Activated B cell treated with CpG ODN at 0.5 μM for 24 hours (primary cell): ENCODE measurements at places on chromosomes 3 and 15.

DNA sequence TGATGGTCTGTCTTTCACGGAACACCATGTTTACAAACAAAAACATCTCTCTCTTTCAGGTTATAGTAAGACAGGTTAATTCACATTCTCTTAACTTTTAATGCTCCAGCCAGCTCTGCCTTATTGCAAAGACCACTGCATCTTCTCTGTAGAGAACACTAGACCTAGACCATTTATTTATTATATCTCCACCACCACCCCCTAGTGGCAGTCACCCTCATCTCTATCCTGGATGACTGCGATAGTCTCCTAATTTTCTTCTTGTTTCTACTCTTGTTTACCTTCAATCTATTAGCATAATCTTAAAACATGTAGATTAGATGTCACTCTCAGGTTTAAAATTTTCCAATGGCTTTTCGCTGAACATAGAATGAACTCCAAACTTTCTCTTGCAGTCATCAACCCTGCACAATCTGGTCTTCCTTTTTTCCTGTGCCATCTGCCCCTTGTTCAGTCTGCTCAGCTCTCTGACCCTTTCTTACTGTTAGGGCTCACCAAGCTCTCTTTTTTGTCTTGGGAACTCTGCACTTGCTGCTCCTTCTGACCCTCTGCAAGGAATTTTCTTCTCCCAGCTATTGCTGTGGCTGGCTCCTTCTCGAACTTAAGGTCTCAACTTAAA lies 155.6 kb downstream of the SQOR start:
- peaks cover 13% of the 10 kb centered on the region for H3K27me3 ChIP-seq
- no peak overlapping the region for H3K4me3 ChIP-seq
- no peaks in the 10 kb centered on the region for H3K36me3 ChIP-seq
- no peaks in the 10 kb centered on the region for H3K4me1 ChIP-seq
- no peak overlapping the region for H3K27ac ChIP-seq

GRCh38 chr3:46429250-46429649 lies 22.2 kb downstream of the CCRL2 start:
- H3K36me3 ChIP-seq = peaks cover 1% of the 10 kb centered on the region
- DNase-seq = no peak
- H3K27me3 ChIP-seq = no peaks in the 10 kb centered on the region

DNA sequence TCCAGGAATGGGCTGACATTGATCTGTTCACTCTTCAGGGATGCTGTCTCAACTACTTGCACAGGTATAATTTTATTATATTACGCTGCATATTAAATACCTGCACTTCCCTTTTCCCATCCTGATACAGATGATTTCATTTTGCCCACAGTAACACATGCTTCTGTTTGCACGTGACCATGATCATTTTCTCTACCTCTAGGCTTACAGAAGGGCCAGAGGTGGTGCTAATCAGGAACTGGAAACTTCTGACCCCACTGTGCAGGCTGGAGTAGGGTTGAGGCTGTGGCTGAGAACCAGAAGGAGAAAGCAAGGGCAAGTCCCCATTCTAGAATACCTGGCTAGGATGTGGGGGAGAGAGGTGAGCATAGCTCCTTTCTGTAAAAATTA lies 304.8 kb downstream of the PTPRG start:
- no peaks in the 10 kb centered on the region for H3K36me3 ChIP-seq
- H3K27ac ChIP-seq = no peak overlapping the region
- no peak overlapping the region for H3K4me3 ChIP-seq
- DNase-seq = no peak
- no peaks in the 10 kb centered on the region for H3K4me1 ChIP-seq

DNA sequence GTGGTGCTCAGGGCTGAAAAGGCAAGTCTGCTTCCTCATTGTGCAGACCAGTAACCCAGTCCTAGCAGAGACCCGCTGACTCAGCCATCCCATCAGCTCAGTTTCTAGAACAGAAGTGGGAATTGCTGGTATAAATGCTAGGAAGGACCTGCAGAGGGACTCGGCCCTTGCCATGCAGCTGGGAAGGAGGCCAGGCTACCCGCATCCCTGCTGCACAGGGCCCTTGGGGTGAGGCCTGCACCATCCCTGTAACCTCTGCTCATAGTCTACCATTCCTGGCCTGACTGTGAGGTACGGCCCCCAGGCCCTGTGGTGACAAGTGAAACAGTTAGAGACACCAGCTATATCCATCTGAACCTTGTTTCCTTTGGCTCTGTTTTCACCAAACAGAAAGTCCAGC lies 23.5 kb downstream of the RAB6B start:
- DNase-seq = no peak
- H3K4me1 ChIP-seq = no peaks in the 10 kb centered on the region
- H3K27ac ChIP-seq = no peak overlapping the region

- H3K4me1 ChIP-seq = peaks cover 17% of the 10 kb centered on the region
- no peak overlapping the region for H3K27ac ChIP-seq
- no peaks in the 10 kb centered on the region for H3K27me3 ChIP-seq
- no peak overlapping the region for H3K4me3 ChIP-seq
- no peak for DNase-seq
Observed at GRCh38 chr3:69364354-69364753, 21.5 kb downstream of the FRMD4B start.

- no peaks in the 10 kb centered on the region for H3K27me3 ChIP-seq
- no peak for DNase-seq
- H3K4me1 ChIP-seq = peaks cover 21% of the 10 kb centered on the region
- peak overlapping the region; percentile 50 for H3K27ac ChIP-seq
- no peak overlapping the region for H3K4me3 ChIP-seq
Observed at GRCh38 chr15:40075298-40076044, 33.2 kb downstream of the BMF start.

GRCh38 chr3:5058471-5058951 lies 63.6 kb upstream of the ARL8B start:
- no peaks in the 10 kb centered on the region for H3K36me3 ChIP-seq
- DNase-seq = no peak
- no peaks in the 10 kb centered on the region for H3K27me3 ChIP-seq
- H3K4me3 ChIP-seq = no peak overlapping the region

GRCh38 chr3:4528819-4529600 lies 35.9 kb downstream of the ITPR1 start:
- H3K4me3 ChIP-seq = no peak overlapping the region
- no peaks in the 10 kb centered on the region for H3K27me3 ChIP-seq
- H3K27ac ChIP-seq = peak overlapping the region; percentile 30
- H3K36me3 ChIP-seq = peaks cover 41% of the 10 kb centered on the region
- H3K4me1 ChIP-seq = peaks cover 90% of the 10 kb centered on the region

- no peaks in the 10 kb centered on the region for H3K4me1 ChIP-seq
- no peak for DNase-seq
- no peaks in the 10 kb centered on the region for H3K36me3 ChIP-seq
- H3K4me3 ChIP-seq = no peak overlapping the region
Observed at GRCh38 chr15:24761704-24762302, 86.2 kb downstream of the NPAP1 start.

- H3K27me3 ChIP-seq = peaks cover 2% of the 10 kb centered on the region
- no peaks in the 10 kb centered on the region for H3K4me1 ChIP-seq
- DNase-seq = no peak
Observed at GRCh38 chr3:160956785-160957184, 148.4 kb downstream of the B3GALNT1 start.

DNA sequence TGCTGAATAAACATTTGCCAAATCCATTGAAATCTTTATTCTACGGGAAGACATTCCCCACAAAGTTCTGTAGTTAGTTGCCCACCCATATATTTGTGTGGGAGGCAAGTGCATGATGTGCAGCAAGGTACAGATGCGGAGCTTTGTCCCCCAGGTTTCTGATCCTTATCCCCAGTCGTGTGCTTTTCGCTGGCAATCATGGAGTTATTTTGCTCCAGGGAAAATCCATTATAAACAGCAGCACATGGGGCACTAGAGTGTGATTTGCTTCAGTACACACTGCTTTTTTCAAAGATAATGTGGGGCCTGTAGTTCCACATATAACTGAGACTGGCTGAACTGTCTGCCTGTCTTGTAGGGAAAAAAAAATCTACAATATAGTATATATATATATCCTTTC lies 132.1 kb downstream of the FEZF2 start:
- H3K27me3 ChIP-seq = no peaks in the 10 kb centered on the region
- no peak overlapping the region for H3K4me3 ChIP-seq
- peaks cover 8% of the 10 kb centered on the region for H3K4me1 ChIP-seq
- no peak for DNase-seq

DNA sequence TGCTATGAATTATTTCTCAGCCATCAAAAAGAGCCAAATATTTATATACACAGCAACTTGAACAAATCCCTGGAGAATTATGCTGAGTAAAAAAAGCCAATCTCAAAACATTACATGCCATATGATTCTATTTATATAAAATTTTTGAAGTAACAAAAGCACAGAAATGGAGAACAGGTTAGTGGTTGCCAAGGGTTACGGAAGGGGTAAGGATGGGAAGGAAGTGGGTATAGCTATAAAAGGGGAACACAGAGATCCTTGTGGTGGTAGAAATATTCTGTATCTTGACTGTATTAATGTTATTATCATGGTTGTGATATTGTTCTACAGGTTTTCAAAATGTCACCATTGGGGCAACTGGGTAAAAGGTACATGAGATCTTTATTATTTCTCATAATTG lies 62.3 kb upstream of the ASB14 start:
- DNase-seq = no peak
- no peaks in the 10 kb centered on the region for H3K27me3 ChIP-seq
- H3K4me1 ChIP-seq = peaks cover 19% of the 10 kb centered on the region

DNA sequence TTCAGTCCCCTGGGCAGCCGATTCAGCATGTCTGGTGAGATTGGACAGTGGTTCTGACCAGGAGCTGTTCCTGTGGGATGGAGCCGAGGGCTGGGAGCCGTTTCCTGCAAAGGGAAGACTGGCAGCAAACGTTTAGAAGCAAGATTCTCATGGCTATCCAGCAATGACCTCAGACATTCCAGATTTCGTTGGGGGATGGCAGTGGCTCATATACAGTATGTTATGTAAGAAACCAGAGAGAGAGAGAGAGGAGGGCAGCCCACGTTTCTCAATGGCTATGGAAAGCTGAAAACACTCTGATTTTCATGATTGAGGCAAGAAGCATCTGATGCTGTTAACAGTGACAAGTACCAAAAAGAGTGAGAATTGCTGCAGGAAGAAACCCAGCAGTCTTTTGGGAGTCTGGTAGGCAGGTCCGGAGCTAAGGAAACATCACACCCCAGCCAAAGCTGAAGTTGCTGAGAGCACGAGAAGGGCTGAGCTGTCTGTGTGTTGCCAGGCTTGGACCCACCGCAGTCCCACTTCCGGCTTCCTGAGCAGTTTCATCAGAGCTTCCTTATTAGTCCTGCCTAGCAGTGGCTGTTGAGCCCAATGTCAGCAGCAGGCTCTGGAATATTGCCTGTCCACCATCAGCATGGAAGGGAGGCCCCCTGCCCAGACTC lies 25.6 kb upstream of the VPS8 start:
- no peak overlapping the region for H3K4me3 ChIP-seq
- no peak overlapping the region for H3K27ac ChIP-seq
- no peak for DNase-seq
- peaks cover 7% of the 10 kb centered on the region for H3K27me3 ChIP-seq
- peaks cover 21% of the 10 kb centered on the region for H3K4me1 ChIP-seq
- H3K36me3 ChIP-seq = no peaks in the 10 kb centered on the region

GRCh38 chr15:88661041-88661700 lies 22.4 kb downstream of the ISG20 start:
- no peak overlapping the region for H3K27ac ChIP-seq
- H3K36me3 ChIP-seq = peaks cover 5% of the 10 kb centered on the region
- peaks cover 49% of the 10 kb centered on the region for H3K4me1 ChIP-seq

- no peak overlapping the region for H3K27ac ChIP-seq
- no peak for DNase-seq
- no peaks in the 10 kb centered on the region for H3K36me3 ChIP-seq
- H3K4me1 ChIP-seq = no peaks in the 10 kb centered on the region
- peaks cover 3% of the 10 kb centered on the region for H3K27me3 ChIP-seq
- H3K4me3 ChIP-seq = no peak overlapping the region
Observed at GRCh38 chr3:42752961-42753360, 20.1 kb downstream of the CCDC13 start.

DNA sequence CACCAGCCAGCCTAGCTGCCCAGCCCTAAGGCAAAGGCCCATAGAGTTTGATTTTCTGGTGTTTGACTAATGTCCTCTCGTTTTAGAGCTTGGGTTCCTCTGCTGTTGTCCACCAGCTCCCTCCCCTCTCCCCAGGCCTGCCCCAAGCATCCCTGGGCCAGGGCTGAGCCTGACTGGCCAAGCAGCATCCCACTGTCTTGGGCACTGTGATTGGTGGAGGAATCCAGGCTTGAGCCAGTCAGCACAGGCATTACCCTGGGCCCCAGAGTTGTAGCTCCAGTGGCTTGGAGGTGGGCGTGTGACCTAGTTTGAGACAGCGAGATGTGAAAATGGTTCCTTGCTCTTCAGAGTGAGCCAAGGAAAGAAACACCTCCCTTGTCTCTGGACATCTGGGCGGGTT lies 155.3 kb upstream of the MEF2A start:
- H3K27ac ChIP-seq = no peak overlapping the region
- no peak overlapping the region for H3K4me3 ChIP-seq
- no peaks in the 10 kb centered on the region for H3K36me3 ChIP-seq
- DNase-seq = no peak
- peaks cover 5% of the 10 kb centered on the region for H3K4me1 ChIP-seq
